Neural crest cell (in vitro differentiated cells): ENCODE measurements at places on chromosomes 16 and 17. TPM values are rescaled to one million over a fixed set of nuclear protein-coding genes. Genes with fewer than 3 reads are reported as not detected.

Gene PRSS22
- not detected in 2 replicates for total RNA-seq

- no peak for DNase-seq
Measured at GRCh38 chr16:27241658-27242057, 26.9 kb downstream of the NSMCE1 start.

Gene TLCD3B
- 14.2 and 15.3 TPM in 2 replicates for total RNA-seq

Gene DPEP3
- not detected in 2 replicates for total RNA-seq

- no peak for DNase-seq
Measured at GRCh38 chr16:17951378-17951777, 385.2 kb downstream of the NPIPA8 start.

Gene PRDM7
- not detected in 2 replicates for total RNA-seq

GRCh38 chr16:7976125-7976524, 614.2 kb downstream of the TMEM114 start:
- DNase-seq = no peak

DNA sequence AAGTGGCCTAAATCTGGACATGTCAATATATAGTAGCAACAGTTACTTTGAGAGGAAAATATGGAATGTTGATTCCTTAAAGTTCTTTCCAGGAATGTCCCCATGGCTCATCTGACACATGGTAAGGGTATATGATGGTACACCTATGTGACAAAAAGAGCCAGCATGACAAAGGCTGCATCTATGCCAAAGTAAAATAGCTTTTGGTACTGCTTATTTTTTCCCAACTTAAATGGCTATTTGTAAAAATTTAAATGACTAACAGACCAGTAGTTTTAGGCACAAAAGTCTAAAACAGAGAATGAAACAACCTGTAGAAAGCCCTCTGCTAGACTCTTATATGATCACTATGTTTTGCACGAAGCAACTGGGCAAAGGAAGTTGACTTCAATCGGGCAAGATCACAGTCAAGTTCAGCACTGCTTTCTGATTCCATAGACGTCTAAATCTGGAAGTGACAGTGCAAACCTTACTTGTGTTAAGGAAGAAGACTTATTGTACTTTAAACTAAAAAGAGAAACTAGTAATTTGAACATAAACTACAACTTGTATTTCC, 135.1 kb downstream of the SKAP1 start:
- no peak for DNase-seq

- no peak for DNase-seq
Measured at GRCh38 chr16:12925026-12925800, 23.8 kb downstream of the SHISA9 start.

DNA sequence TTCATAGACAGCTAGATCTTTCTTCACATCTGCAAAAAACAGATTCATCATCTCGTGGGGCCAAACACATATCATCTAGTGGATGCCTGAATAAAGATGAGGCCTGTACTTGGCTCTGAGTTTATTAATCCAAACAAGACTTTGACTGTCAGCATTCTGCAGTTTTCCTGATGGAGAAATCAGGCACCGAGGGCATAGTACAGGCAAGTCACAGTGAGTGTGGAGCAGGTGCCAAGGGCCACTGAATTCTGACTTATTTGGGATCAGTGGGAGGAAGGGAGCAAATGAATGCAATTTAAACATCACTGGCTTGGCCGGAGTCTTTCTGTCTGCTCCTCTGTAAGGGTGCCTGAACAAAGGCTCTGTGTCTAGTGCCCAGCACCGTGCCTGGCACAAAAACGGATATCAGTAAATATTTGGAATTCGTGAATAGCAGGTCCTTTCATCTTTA, 975 bp downstream of the CFAP20 start:
- DNase-seq = no peak

Gene RBBP6
- 74.2 and 77.3 TPM in 2 replicates for total RNA-seq

Gene CCDC200
- not detected in 2 replicates for total RNA-seq

DNA sequence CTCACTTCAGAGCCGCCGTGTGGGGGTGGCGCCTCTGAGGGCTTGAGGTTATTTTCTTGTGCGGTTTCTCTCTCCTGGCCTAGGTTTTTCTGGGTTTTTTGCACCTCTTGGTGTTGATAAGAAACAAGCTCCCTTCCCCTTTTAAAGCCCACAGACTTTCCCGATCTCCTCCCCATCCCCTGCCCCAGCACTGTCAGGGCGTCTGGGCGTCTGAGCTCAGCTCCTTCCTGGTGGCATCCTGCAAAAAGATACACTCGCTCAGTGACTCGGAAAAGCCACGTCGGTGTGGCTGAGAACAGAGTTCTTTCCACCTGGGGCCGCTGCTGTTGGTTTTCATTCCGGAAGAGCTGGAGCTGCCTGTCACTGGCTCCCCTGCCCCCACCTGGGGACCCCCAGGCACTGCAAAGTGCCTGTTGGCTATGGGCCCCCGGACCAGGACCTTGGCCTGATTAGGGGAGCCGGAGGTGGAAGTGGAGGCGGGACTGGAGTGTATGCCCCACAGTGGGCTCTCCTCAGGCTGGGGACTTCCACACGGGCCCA, 14.5 kb downstream of the BAIAP2 start:
- no peak for DNase-seq

- DNase-seq = no peak
Measured at GRCh38 chr16:19722981-19723380, 4.9 kb downstream of the IQCK start.

Gene UMOD
- total RNA-seq = not detected in 2 replicates

GRCh38 chr17:35968520-35969054, 12.7 kb downstream of the CCL16 start:
- DNase-seq = no peak

DNA sequence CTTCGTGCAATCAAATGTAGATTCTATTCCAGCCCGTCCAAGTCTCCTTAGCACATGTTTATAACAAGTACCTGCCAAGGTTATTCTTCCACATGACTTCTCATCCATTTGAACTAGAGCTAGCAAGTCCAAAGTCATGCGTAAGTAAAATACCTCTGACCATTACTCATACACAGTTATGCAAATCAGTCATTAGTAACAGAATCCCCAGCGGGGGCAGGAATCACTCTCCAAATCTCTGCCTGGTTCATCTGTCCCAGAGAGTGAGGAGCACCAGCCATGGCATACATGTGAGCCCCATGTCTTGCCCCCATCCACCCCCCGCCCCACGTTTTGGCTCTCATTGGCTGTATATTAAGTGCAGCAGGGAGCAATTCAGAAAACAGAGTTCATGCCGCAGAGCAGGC, 27.7 kb downstream of the SRL start:
- no peak for DNase-seq

DNA sequence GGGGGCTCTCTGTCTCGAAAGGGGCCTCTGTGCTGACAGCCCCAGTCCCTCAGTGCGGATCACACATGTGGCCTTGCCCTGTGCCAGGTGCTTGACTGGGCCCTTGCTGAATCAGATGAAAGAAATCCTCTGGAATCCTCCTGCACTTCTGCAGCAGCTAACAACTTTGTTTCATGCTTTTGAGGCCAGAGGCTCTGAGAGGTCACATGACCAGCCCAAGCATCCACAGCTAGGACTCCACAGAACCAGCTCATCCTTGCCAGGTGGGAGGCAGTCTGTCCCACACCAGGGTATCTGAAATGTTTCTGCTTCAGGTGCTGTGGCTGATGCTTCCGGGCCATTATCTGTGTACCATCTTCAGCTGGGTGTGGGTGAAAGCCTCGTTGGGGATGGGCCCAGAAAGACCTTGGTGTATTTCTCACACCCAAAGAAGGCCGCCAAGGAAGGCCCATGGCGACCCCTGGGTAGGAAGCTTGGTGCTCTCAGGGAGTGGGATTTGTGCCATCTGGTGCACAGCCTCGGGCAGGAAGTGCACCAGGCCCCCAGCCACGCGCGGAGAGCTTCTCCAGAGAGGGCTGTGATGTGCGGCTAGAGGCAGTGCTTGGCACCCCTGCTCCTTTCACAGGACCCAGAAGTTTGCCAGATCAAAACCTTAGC, 143.8 kb downstream of the CLEC16A start:
- DNase-seq = no peak

- no peak for DNase-seq
Measured at GRCh38 chr16:12971241-12971640, 69.8 kb downstream of the SHISA9 start.

DNA sequence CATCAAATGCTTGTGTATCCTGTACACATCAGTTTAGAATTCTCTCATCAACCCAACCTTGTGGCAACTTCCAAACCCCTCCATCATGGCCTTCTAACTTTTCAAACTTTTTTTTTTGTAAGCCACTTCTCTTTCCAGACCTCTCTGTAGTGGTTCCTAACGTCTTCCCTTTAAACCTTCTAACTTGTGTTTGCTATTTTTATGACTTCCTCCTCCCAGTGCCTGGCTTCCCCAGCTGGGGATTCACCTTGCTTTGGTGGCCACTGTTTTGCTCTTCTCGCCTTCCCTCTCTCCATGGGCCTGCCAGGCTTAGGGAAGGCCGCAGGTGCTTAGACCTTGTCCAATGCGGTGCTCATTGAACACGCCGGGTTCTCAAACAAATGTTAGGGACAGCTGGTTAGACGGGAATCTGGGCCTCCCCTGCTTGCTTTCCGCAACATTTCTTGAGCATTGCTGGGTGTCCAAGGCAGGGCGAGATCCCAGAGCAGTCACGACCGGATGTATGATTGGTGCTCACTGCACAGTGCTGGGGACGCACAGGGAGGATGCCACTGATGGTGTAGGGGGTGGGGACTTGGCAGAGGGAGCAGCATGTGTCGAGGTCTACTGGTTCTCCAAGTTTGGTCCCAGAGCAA, 1.1 kb upstream of the XYLT2 start:
- DNase-seq = no peak

Gene FBXO39
- not detected in 2 replicates for total RNA-seq

- DNase-seq = no peak
Measured at GRCh38 chr16:89696670-89697128, 4.8 kb downstream of the SPATA2L start.

DNA sequence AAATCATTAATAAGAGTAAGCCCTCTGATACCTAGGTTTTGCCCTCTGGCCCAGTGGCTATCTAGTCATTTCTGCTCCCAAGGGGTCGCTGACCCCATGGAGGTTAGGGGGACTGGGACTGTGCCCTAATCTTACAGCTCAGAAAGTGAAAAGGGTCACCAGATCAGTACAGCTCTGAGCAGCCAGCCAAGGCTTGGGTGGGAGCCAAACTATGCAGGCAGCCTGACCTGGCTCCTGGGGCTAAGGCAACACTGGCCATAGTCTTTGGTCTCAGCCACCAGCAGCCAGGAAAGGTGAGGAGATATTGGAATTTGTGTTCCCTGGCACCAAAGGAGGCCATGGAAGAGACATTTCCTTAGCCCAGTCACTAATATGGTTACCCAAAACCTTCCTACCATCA, 67.6 kb downstream of the ASIC2 start:
- DNase-seq = no peak

DNA sequence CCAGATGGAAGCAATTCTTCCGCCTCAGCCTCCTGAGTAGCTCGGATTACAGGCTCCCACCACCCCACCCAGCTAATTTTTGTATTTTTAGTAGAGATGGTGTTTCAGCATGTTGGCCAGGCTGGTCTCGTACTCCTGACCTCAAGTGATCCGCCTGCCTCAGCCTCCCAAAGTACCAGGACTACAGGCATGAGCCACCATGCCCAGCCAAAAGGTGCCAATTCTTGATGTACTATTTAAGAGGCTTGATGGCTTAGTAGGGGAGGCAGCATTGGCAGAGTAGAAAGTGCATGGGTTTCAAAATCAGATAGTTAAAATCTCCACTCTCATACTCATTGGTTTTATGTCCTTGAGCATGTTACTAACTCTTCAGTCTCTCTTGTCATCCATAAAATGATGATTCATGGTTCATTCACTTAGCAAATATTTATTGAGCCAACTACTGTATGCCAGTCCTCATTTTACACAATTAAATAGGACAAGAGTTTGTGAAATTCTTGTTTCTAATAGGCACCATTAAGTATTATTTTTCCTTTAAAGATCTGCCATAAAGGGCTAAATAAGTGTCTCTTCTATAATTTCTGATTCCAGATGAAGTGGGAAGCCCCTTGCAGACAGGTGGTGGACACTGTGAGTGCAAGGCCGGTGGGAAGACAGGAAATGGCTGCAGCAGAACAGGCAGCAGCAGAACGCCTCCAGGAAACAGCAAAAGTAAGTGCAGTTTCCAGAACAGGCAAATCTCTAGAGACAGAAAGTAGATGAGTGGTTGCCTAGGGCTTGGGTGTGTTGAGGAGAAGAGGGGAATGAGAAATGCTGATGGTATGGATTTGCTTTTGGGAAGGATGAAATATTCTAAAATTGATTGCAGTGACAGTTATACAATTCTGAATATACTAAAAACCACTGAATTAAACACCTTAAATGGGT, 8.2 kb upstream of the RPL27 start:
- DNase-seq = no peak

DNA sequence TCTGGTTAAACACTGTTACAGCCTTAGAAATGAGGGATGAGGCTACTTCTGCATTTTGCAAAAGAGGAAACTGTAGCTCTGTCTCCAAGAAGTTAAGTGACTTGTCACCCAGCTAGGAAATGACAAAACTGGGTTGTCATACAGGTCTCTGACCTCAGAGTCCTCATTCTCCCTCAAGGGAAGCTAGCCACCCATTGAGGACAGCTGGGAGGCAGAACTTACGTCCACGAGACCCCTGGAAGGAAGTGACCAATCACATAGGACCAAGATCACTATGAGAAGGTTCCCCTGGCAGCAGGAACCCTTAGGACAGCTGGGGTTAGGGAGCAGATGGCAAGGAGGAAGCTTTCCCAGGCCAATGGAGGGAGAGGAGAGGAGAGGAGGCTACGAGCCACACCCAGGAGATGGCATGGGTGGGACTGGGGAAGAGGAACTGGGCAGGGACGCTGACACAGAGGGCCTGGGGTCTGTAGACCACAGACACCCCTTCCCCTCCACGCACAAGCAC, 11.2 kb downstream of the METTL22 start:
- DNase-seq = no peak

DNA sequence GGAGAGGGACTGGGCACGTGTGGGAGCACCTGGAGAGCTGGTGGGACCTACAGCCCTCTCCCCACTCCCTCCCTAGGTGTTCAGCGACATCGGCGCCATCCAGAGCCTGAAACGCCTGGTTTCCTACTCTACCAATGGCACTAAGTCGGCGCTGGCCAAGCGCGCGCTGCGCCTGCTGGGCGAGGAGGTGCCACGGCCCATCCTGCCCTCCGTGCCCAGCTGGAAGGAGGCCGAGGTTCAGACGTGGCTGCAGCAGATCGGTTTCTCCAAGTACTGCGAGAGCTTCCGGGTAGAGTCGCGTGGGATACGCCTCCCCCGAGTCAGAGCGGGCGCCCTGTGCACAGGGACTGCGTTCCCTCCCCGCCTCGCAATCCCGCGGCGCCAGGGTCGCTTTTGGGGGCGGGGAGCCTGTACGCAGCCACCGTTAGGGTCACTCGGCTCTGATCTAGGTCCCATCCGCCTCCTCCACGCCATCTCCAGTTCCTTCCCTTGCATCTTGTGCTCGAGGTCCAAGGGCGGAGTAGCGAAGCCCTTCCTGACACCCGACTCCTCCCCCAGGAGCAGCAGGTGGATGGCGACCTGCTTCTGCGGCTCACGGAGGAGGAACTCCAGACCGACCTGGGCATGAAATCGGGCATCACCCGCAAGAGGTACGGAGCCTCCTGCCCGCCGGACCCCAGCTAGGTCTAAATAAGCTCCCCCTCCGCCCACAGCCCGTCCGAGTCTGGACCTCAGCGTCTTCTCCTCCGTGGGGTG, 13.0 kb downstream of the SARM1 start:
- DNase-seq = no peak
